ENCODE measurements at places on chromosomes 11 and 22.

GRCh38 chr11:131441051-131441810, 70.8 kb downstream of the NTM start:
- no peak for DNase-seq

- no peak for DNase-seq
Observed at GRCh38 chr22:44033694-44034093, 9.6 kb downstream of the PARVB start.

DNA sequence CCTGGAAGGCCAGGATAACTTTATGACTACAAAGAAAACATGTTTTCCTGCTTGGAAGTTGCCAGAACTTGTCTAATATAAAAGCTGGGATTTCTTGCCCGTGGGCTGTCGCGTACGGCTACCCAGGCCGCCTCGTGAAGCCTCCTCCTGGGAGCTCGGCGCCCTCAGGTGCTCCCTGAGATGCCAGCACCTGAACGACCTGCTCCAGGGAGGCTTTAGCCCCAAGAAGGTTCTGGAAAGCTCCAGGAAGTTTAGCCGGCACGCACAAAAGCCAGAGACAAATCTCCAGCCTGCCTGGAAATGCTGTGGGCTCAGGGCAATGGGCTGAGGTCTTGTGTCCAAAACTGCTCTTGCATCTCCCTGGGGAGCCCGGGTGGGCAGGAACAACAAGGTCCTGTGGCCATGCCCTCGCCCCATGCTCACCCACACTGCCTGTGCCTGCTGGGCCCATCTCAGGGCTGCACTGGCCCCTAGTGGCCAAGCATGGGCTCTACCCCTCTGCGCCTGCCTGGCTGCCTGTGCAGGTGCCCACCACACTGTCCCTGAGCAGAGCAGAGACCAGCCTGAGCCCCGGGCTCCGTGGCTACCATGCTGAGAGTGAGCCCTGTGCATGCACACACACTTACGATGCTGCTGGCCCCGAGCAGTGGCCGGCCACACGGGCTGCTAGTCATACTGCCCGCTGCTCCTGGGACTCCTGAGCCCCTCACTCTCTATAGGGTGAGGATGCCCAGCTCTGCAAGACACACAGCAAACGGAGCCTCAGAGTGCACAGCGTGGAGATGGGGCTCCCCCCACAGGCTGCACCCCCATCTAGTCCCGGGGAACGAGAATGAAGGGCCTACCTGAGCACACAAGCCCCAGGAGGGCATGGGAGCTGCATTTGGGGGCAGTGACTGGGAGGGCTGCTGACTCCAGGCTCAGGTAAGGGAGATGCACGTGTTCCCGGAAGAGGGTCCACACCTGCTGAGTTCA, 4.9 kb upstream of the CELSR1 start:
- peak; percentile 49 for DNase-seq

GRCh38 chr11:121534131-121535093, 81.6 kb upstream of the SORL1-AS1 start:
- DNase-seq, result no peak

- DNase-seq, result no peak
Observed at GRCh38 chr11:130636722-130637464, 188.4 kb downstream of the ADAMTS15 start.

DNA sequence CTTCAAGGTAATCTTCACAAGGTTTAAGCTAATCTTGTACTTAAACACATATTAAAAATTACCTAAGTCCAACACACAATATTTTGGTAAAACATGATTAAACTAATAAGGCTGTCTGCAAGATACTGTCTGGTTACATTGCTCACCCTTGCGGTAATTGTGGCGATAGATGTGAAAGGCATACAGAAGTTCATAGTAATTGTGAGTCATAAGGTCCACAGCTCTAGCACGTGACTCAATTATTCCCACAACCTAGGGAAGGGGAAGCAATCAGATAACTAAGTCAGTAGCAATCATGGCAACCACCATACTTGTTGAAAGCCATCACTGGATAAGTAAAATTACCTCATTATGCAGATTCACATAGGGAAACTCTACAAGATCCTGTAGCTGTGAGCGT, 30.5 kb upstream of the FNBP4 start:
- DNase-seq, result no peak

All from stimulated activated CD8-positive, alpha-beta memory T cell treated with anti-CD3 and anti-CD28 coated beads, Interleukin-4, amount 100 ng/mL, for 1 hour (primary cell).